Neural crest cell (in vitro differentiated cells): ENCODE measurements at places on chromosomes 13 and 19.

DNA sequence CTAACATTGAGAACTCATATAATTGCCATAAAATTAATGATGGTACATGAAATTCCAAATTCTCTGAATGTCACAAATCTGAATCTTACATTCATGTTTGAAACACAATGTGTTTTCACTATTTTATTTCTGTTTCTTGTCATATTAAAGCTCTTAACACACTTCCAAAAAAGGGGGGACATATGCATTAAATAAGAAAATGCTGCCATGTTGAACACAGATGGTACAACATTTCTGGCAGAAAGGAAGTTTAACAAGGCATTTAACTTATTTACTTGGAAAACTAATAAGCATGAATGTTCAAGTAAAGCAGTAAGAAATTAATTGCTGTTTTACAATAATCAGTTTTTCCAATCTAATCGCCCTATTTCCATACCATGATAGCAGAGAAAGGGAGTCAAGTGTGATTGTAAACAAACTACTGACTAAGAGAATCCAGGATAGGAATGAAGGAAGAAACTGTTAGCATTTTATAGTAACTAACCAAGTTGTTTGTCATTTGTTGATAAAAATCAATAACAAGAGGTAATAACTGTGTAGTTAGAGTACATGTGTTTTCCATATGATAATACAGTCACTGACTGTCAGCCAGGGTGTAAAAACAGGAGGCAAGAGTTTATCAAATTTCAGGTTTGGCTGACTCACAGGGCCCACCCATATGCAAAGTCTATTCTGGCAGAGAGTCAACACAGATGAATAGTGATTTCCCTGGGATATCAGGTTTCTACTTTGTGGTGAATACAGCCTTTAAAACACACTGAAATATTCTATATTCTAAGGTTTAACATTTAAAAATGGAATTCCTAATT, 5.7 kb upstream of the FOXO1 start:
- no peak for DNase-seq

DNA sequence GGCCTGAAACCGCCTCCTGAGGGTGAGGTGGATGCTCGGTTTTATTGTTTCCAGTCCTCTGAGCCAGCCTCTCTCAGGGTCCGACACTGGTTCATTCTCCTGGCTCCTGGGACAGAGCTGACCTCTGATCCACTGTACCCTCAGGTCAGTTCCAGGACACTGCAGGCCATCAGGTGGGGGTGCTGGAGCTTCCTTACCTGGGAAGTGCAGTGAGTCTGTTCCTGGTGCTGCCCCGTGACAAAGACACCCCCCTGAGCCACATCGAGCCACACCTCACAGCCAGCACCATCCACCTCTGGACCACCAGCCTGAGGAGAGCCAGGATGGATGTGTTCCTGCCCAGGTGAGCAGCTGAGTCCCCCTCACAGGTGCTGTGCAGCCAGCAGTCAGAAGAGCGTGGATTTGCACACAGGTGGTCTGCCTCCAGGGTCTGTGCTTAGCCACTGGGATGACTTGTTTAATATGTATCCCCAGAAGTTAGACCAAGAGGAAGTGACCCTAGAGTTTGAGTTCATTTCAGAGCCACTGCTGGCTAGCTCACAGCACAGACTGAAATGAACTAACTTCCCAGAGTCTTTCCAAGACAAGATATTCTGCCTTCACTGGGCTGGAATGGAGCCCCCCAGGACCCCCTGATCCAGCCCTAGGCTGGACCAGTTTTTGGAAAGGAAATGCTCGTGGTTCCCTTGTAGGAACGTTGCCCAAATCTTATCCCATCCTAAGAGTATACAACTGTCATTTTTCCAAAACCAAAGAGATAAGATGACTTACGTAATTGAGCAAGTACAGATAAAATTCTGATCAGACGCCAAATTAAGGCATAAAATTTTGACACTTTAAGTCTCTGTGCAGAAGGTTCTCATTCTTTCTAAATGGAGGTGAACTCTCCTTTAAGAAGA, 8.8 kb downstream of the SERPINE3 start:
- DNase-seq = no peak

DNA sequence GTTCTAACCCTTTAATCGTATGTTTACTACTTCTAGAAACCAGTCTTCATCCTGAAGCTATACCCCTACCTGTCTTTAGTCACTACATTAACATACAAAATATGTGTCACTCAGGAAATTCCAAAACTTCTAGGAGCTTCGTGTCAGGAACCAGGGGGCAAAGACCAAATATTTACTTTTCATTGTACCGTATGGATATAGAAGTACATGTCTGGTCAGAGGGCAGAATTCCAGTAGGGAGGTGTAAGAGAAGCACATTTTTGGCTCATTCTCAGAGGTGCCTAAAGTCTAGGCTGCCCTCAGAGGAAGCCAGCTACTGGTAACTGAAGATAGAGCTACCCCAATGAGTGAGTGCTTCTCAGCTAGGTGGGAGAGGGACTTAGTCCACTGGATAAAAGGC, 320.7 kb downstream of the DIAPH3 start:
- no peak for DNase-seq

GRCh38 chr13:112767506-112768471, 78.0 kb downstream of the ATP11A start:
- DNase-seq = no peak

GRCh38 chr19:5030822-5031221, 61.9 kb downstream of the KDM4B start:
- no peak for DNase-seq

GRCh38 chr13:98800078-98800477, 47.6 kb upstream of the SLC15A1 start:
- DNase-seq = no peak

- no peak for DNase-seq
Observed at GRCh38 chr13:113045251-113046127, 60.1 kb upstream of the F7 start.

- DNase-seq = no peak
Observed at GRCh38 chr13:73268306-73268705, 209.5 kb downstream of the KLF5 start.

DNA sequence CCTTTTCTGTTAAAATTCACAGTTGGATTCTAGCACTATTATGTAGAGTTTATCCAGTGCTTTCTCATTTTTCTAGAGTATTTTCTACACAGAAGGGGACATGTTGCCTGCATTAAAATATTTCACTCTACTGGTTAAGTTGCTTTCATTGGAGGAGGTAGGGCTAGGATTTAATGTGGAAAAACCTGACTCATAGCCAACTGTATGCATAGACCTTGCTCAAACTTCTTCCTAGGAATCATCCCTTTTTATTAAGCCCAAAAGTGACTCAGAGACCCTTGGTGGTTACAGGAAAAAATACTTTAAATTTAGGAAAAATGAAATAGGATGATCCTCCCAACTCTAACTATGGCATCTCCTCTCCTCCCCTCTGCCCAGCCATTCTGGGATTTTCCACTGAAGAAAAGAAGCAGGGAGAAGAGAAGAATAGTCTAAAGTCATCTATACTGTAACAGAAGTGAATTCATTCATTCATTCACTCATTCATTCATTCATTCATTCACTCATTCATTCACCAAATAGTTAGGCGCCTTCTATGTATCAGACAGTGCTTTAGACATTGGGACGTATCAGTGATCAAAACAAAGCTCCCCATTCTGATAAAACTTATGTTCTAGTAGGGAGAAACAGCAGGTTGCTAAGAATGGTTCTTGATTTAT, 109.0 kb upstream of the HTR2A start:
- no peak for DNase-seq

DNA sequence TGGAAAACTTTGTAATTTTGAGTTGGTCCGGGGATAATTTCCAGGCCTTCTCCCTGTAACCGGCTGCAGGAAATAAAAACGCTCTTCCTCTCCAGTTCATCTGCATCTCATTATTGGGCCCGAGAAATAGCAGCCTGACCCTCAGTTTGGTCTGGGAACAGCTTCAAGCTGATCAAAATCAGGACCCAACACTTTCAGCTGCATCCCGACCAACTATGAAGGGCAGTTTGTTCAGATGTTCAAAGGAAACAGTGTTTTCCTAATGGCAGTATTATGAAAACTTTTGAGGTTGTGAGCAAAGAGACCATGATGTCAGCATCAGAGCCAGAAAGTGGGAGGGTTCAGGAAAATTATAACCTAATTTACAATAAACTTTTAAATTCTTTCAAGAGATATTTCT, 35.7 kb downstream of the STK24 start:
- no peak for DNase-seq

- no peak for DNase-seq
Observed at GRCh38 chr13:51797664-51798488, 6.1 kb downstream of the DHRS12 start.

DNA sequence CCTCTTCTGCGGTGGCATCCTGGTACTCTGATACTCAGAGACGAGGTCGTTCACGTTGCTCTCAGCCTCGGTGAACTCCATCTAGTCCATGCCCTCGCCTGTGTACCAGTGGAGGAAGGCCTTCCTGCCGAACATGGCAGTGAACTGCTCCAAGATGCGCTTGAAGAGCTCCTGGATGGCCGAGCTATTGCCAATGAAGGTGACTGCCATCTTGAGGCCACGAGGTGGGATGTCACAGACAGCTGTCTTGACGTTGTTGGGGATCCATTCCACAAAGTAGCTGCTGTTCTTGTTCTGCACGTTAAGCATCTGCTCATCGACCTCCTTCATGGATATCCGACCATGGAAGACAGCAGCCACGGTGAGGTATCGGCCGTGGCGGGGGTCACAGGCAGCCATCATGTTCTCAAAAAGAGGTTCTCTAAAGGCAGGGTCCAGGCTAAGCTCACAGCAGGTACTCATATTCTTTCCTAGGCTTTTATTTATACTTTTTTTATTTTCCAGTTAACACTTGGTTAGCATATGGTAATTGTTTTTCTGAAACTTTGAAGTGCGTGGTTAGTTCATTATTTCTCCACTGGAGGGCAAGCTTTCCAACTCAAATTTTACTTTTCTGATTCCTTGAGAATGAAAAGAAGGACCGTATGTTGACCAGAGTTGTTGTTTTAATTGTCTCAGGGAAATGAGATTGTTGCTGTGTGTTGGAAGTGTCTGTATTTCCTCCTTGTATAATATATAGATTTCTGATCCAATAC, 72.4 kb upstream of the RGCC start:
- DNase-seq = no peak

- no peak for DNase-seq
Observed at GRCh38 chr19:45110851-45111266, 17.9 kb downstream of the PPP1R37 start.

DNA sequence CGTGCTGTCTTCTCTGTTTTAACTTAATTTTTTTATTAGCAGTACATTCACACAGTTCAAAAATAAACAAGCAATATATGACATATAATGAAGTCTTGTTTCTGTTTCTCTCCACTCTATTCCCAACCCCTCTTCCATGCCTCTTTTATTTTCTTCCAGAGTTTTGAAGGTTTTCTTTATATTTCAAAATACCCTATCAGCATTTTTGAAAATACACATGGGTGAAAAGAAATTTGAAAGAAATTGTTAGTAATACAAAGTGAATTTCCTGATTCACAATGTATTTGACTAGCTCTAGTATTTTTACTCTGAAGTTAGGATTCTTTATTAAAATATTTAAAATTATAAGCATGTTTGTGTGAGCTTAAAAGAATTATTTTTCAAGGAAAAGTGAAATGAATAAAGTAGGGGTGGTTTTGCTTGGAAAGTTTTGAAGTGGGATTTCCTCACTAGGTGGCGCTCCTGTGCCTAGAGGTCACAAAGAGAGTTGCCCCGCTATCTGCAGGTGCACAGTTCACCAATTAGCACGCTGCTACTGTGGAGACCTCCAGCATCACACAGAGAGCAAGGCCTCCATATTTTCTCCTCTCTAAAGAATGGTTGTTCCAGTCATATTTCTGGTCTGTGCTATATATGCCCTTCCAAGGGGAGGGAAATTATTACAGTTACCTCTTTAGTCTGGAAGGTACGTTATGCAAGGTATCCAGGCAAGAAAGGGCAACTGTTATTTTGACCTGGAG, 37.6 kb downstream of the SOX21 start:
- DNase-seq = peak; percentile 72

DNA sequence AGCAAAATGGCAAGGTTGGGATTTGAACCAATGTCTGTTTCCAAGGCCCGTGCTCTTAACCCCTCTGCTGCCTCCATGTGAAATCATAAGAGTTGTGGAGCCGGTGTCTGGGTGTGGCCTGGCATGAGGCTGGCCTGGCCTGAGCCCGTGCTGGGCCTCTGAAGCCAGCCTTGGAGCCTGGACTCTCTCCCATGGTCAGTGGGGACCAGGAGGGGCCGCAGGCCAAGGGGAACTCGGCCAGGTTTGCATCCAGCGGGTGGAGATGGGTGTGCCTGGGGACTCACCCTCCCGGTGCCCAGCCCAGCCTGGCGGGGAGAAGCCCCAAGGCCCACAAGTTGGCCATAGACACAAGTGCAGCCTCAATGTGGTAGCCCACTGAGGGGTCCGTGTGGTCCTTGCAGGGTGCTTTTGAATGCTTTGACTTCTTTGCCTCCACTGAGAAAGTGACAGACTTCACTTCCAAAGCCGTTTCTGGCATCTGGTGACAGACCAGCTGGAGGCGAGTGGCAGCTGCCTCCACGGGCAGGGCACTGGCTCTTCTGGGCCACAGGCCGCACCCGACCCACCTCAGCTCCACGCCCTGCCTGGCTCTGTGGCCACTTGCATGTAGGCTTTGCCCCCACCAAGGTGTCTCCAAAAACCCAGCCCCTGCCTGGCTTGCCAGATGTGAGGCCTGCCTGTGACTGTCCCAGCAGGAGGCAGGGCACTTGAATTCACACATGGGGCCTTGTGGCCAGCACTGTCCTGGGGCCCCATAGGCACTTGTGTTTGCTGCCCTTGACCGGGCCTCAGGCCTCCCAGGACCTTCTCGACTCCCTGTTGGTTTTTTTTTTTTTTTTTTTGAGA, 26.2 kb upstream of the NCCRP1 start:
- DNase-seq = no peak

- DNase-seq = no peak
Observed at GRCh38 chr13:50731400-50731799, 112.1 kb downstream of the DLEU7 start.
